ENCODE measurements at places on chromosomes 3 and 15.

GRCh38 chr3:46416811-46417510, 9.9 kb downstream of the CCRL2 start:
- DNase-seq: no peak

DNA sequence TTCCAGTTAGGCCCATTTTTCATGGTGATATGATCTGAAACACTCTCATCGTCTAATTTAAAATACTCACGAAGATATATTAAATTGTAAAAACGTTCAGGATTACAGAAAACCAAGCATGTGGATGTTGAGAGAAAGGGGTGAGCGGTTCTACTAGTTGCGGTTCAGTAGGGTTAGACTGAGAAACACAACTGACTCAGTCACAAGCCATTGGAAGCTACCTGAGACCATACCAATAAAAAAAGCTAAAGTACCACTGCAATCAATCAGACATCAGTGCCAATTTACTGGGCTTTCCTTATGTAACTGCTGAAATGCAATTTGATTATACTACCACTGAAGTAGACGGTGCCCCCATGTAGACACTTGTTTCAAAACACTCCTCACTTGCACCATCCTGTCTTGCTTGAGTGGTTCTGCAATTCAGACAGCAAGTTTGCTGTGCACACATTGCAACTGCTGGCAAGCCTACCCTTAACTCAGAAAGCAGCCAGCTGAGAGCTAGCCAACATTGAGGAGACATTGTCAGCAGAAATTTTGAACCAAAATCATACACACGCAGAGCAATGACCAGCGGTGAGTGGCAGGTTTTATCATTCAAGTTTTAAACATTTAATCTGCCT, 368.7 kb upstream of the ARHGEF26 start:
- DNase-seq: no peak

DNA sequence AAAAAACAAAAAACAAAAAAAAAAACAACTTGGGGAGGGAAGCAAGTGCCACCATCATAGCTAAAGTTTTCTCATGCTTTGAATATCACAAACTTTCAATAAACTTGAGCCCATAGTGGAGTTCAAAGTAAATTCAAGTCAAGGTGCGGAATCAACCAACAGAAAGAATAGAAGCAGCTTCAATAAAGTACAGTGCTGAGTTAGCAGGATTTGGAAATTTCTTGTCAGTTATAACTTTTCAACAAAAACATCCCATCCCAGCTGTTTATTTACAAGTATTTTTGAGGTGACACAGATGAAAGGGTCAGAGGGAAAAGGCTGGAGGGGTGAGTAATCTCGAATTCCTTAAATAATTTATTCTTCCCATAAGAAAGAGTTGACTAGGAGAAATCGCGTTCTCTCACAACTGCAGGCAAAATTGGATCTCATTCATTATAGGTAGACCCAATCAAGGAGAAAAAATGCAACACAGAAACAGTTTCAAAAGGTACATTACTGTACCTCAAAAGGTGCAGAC, 477.4 kb upstream of the RASGRP1 start:
- DNase-seq: no peak

DNA sequence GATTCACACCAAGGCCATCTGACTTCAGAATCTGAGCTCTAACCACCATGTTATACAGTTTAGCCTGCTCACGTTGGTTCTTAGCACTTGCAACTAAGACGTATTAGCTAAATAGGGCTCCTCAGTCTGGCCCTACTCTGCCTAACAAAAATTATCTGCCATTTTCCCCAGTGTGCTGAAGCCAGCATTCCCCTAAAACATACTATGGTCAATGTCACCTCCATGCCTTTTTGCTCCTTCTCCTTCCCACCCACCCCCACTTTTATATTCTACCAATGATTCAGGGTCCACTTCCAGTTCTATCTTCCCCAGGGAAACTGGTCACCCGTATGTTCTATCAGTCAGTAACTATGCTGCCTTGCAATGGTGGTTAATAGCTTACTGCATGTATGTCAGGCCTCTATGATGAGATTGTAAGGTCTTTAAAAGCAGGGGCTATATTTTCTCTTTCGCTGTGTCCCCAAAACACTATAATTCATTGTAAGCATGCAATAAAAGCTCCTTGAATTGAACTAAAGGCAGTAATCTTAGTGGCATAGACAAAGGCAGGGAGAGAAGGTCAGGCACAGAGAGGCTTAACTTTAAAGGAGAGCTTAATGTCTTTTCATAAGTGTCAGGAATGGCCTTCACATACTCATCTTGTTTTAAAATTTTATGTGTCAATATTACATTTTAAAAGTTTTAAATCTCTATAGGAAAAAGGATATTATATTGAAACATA, 23.3 kb downstream of the POPDC2 start:
- DNase-seq: no peak

DNA sequence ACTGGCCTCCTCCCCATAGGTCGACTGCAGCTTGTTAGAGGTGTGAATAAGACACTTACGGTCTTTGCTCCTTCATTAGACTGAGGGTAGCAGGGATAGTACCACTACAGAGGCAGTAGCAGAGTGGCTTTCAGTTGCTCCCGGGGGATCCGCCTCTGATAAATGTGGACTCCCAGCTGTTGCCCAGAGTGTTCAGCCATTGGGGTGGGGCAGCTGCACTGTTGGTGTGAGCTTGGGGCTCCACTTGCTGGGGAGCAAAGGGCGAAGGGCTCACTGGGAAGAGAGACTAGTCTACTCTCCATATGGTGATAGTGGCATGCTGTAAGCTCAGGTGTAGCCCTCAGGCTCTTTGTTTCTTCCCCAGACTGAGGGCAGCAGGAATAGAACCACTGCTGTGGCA, 239.1 kb downstream of the LRRN1 start:
- no peak for DNase-seq

DNA sequence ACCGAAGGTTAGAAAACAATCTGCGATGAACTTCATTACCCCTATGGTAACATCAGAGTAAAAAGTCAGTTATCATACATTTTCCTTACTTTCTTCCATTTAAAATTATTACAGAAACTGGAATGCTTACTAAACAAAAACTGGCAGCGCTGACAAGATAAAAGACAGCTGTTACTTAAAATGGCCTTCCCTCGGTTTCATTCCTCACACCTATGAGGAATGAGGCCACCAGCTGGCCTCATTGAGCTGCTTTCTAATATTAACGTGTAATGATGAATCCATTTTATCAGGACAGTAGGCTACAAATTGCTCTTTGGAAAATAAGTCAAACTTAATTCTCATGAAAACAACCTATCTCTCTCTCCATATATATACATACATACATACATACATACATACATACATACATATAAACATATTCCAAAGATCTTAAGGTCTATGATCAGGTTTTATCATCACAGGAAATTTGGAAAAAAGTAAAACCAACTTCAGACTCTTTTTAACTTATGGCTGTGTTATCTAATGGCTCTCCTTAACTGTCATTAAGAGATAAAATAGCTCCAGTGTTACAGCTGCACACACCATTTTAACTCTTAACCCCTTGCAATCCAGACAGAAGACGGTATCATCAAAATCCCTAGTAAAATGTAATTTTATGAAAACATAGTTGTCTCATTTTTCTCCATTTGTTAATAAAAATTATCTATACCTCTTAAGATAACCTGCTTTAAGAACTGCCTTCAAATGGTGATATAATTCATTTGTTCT, 5.2 kb downstream of the CCNL1 start:
- no peak for DNase-seq

DNA sequence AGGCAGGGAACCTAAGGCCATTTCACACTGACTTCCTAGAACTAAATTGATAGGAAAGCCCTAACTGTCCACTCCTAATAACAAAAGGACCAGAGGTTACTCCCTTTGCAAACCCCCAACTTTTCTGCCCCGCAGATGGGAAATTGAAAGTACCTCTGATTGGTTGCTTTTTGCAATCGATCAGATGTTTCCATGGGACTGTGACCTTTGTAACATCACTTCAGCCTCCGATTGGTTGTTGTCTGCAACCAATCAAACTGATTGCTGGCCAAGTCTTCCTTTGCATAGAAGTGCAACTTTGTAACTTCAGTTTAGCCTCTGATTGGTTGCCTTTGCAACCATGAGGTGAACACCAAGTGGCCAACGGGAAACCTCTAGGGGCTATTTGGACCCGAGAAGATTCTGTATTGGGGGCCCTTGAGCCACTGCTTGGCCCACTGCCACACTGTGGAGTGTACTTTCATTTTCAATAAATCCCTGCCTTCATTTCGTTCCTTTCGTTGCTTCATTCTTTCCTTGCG, 11.3 kb upstream of the KNL1 start:
- no peak for DNase-seq

DNA sequence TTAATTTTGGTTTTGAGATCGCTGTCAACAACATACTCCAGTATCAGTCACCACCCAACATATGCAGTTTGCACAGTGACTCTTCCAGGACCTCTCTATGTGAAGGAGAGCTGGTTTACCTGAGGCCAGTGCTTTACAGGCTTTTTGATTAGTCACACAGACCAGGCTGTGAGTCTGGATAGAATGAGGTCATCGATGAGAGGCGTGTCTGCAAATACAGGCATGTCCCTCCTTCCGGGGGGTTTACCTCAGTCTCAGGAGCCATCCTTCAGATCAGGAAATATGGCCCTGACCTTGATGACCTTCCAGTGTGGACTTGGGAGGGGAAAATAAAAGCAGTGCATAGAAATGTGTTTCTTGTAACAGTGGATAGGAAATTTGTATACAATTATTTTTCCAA, 46.9 kb downstream of the KBTBD12 start:
- DNase-seq: no peak

DNA sequence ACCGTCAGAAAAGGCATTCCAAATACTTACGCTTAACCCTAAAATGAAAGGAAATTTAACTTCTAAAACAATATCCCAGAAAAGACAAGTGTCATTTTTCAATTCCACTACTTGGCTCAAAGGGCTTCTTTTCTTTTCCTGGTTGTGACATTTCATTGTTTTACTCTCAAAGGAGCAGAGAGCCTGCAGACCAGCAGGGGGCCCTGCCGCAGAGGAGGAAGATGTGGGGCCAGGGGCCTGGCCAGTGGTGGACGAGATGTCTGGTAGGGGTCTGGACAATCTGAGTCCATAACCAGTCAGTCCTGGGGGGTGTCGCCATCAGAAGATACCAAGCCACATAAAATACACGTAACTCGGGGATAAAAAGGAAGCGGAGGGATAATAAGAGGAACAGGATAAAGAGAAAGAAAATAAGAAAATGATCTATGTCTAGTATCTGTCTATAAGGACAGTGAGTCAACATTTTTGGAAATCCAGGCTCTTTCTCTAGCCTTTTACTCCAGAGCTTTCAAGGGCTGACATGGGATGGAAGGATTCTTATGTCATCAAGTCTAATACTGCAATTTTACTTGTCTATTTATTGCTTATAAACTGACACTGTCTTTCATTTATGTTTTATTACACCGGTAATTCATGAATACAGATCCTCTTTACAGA, 54.2 kb upstream of the ARHGEF3 start:
- no peak for DNase-seq

DNA sequence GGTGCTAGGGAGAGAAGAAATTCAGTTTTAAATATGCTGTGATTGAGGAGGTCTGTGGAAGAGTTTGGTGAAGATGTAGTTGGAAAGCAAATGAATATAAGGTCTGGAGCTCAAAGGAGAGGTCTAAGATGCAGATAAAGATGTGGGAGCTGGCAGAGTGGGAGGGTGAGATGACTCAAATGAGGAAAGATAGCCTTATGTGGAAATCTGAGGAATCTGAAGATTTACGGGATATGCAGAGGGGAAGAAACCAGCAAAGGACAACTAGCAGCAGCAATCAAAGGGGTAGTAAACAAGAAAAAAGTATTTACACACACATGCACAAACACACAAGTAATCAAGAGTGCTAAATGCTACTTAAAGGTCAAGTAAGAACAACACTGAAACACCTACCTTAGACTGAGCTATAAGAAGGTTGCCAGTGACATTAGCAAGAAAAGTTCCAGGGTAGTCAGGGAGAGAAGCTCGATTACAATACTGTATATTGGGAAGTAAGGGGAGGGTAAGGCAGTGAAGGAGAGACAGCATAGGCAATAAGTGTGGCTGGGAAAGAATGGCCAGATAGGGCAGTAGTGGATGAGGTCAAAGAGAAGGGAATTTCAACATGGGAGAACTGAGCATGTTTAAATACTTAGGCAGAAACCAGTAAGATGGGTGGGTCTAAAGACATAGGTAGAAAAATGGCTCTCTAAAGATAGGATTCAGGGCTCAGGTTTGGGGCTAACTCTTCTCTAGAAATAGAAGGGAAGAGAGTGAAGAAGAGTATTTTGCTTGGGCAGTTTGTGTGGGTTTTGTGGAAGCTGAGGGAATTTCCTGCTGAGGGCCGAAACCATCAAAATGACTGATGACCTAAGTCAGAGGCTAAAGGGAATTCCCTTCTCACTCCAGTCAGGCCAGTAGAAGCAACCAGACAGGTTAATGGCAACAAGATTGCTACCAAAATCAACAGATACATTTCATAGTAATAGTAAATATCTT, 8.9 kb downstream of the CMTM6 start:
- no peak for DNase-seq

- DNase-seq: no peak
Observed at GRCh38 chr3:13713396-13713795, 164.5 kb downstream of the FBLN2 start.

DNA sequence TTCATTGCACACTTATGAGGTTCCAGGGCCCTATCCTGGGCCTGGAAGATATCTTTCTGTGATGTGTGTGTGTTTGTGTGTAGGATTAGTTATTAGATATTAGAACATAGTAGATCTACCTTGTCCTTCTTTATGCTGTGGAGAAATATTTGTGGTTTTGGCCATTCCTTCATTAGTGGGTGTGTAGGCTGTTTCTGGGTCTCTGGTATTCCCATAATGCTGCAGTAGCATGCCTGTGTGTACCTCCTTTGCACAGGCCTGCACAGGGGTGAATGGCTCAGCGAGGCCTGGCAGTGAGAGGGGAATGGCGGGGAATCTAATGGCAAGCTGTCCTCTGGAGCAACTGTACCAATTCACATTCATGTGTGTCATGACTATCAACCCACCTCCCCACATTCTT, 125.8 kb upstream of the MRPS22 start:
- DNase-seq: no peak

- DNase-seq: no peak
Observed at GRCh38 chr15:50321680-50322210, 33.3 kb downstream of the GABPB1 start.

DNA sequence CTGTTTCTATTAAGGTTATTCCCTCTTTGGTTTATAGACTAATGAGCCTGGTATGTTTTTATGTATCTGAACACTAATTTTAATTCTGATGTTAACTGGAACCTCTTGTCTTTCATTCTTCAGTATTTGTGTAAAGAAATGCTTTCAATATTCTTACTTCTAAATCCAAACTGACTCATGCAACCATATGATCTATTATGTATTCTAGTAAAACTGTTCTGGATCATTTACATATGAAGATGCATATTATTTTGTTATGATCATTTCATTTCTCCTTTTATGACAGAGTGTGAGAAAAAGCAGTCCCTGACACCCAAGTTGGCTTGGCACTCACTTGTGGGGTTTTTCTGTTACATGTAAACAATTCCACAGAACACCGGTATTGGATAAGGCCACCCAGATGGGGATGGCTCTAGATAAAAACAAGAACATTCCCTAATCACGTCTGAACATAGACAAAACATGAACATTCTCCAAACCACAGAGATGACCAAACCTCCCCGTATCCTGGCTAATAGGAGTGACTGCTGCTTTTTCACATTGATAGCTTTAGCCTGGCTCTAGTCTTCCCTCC, 72.2 kb upstream of the EPHB3 start:
- no peak for DNase-seq

GRCh38 chr3:16618721-16619120, 13.5 kb upstream of the DAZL start:
- no peak for DNase-seq

- no peak for DNase-seq
Observed at GRCh38 chr3:71791634-71792033, 6.7 kb upstream of the PROK2 start.

- no peak for DNase-seq
Observed at GRCh38 chr3:58535531-58536500, 1.2 kb downstream of the ACOX2 start.

- no peak for DNase-seq
Observed at GRCh38 chr15:61613729-61614128, 384.6 kb upstream of the RORA start.

All from stimulated activated CD4-positive, alpha-beta T cell treated with anti-CD3 and anti-CD28 coated beads, TNF-alpha, amount 100 ng/mL, for 24 hours (primary cell).